Stimulated activated CD4-positive, alpha-beta T cell treated with anti-CD3 and anti-CD28 coated beads, Interleukin-15, amount 100 ng/mL, for 48 hours (primary cell): ENCODE measurements at places on chromosomes 11 and 22.

GRCh38 chr22:20967697-20968211 lies 699 bp downstream of the AIFM3 start:
- no peak for DNase-seq

GRCh38 chr22:35316751-35317150 lies 17.1 kb downstream of the TOM1 start:
- DNase-seq, result no peak

GRCh38 chr11:27875831-27876775 lies 175.8 kb upstream of the BDNF start:
- no peak for DNase-seq

DNA sequence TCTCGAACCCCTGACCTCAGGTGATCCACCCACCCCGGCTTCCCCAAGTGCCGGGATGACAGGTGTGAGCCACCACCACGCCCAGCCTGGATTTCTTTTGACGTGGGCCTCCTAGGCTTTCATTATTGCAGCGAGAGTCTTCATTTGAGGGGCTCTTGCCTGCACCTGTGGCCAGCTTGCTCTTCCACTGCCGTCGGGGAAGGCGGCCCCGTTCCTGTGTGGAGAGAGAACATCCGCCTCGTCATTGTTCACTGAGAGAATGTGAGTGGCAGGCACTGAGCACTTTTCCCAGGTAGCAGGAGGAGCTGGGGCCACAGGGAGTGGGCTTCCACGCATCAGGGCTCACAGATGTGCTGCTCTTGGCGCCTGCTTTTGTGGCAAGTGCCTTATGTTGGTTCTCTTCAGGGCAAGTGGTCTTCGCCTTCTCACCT lies 365.0 kb downstream of the TBC1D22A start:
- no peak for DNase-seq

- DNase-seq, result peak; percentile 57
These were observed 9.0 kb upstream of the VPREB1 start for GRCh38 chr22:22235558-22235957.

GRCh38 chr11:62419314-62419929 lies 589 bp downstream of the SCGB1A1 start:
- DNase-seq, result no peak

- DNase-seq, result no peak
These were observed 37.2 kb upstream of the ETS1 start for GRCh38 chr11:128624269-128625175.

DNA sequence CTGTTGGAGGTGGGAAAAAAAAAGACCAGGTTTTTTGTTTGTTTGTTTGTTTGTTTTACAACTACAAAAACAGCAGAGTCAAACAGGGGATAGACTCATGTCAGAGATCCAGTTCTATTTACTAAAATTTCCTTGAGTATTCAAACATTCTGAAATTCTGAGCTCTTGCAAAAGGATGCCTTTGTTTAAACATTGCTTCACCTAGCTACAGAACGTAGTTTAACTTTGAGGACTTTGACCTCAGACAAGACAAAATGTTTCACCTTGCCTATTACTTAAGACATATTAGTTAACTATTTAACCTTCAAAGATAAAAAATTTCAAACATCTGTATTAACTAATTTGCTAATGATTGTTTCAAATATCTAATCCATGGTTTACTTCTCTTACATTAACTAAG lies 36.1 kb upstream of the GLYATL2 start:
- DNase-seq, result no peak

DNA sequence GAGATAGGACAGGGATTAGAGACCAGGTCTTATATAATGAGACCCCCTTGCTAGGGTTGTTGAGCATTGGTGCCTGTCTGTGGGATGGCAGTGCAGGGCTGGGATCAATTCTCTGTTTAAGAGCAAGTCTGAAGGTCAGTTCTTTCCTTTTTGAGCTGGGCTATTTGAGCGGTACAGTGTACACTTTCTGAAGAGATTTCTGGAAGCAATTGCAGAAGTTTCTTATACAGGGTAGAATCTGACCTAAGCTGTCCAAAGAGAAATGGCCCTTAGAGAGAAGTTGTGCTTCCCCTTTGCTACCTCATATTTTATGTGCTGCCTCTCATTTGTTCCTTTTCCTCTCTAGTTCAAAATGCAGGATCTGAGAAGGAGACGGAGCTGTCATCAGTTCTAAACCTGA lies 35.8 kb downstream of the CSTPP1 start:
- no peak for DNase-seq

- no peak for DNase-seq
These were observed 9.9 kb downstream of the PCSK7 start for GRCh38 chr11:117221775-117222517.

DNA sequence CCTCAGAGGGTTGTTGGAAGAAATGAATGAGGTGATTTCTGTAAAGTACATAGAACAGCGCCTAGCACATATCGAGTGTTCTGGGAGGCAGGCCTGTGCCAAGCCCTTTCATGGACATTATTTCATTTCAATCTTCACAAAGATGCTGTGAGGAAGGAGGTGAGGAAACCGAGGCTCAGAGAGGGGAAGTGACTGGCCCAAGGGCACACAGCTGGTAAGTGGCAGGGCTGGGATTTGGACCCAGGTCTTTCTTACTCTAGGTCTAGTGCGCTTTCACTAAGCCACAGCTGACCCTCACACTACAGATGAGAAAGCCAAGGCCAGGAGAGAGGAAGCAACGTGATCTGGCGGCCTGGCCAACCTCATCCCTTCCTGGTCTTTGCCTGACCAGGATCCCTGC lies 2.0 kb downstream of the PELI3 start:
- DNase-seq, result no peak

DNA sequence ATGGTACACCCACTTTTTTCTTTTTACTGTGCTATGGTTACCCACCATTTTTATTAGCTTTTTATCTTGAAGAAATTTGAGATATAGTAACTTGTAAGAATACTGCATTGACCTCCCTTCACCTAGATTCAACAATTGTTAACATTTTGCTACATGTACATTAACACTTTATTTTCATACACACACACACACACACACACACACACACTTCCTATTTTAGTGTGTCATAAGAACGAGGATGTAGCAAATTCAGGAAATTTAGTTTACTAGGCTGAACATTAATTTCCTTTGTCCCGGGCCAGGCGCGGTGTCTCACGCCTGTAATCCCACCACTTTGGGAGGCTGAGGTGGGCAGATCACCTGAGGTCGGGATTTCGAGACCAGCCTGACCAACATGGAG lies 1.1 kb upstream of the ATP6V1E1 start:
- no peak for DNase-seq

DNA sequence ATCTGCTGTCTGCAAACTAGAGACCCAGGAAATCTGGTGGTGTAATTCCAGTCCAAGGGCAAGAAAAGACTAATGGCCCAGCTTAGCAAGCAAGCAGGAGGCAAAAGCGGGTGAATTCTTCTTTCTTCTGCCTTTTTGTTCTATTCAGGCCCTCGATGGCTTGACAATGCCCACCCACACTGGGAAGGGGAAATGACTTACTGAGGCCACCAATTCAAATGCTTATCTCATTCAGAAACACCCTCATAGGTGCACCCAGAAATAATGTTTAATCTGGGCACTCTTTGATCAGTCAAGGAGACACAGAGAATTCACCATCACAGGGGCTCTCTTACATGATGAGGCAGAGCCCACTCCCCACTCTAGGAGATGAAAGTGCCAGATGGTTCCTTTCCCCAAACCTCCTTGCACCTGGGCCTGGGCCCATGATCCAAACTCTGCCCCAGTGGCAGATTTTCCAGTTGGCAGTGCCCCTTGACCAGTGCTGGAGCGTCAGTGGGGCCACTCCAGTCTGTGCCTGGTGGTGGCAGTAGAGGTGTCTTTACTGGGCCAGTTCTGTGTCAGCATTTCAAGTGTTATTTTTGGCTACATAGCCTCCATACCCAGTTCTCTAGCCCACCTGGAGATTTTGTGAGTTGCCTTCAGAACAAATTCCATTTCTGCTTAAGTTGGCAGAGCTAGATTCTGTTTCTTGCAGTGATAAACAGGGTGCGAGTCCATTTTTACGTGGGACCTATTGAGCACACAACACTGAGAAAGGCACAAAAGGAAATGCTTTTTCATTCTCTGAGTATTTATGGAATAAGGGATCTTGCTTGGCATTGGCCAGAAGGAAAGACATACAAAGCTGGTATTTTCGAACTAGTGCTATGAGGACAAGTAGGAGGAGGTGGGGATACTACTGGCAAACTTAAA lies 7.5 kb downstream of the ELMOD1 start:
- no peak for DNase-seq

GRCh38 chr11:103317118-103317517 lies 207.9 kb downstream of the DYNC2H1 start:
- no peak for DNase-seq

GRCh38 chr11:121946514-121946913 lies 169.5 kb downstream of the BLID start:
- no peak for DNase-seq

GRCh38 chr11:86047275-86047991 lies 21.5 kb downstream of the PICALM start:
- peak; percentile 27 for DNase-seq

- no peak for DNase-seq
These were observed 132.5 kb upstream of the KIRREL3 start for GRCh38 chr11:127133061-127133460.

- DNase-seq, result no peak
These were observed 1.3 kb downstream of the MACROD1 start for GRCh38 chr11:64164392-64165312.

- DNase-seq, result no peak
These were observed 40.7 kb downstream of the ZNRF3 start for GRCh38 chr22:28923826-28924732.

- DNase-seq, result no peak
These were observed 2392.8 kb upstream of the RAG2 start for GRCh38 chr11:38990841-38991240.

GRCh38 chr11:79393362-79394043 lies 47.3 kb downstream of the TENM4 start:
- DNase-seq, result no peak

DNA sequence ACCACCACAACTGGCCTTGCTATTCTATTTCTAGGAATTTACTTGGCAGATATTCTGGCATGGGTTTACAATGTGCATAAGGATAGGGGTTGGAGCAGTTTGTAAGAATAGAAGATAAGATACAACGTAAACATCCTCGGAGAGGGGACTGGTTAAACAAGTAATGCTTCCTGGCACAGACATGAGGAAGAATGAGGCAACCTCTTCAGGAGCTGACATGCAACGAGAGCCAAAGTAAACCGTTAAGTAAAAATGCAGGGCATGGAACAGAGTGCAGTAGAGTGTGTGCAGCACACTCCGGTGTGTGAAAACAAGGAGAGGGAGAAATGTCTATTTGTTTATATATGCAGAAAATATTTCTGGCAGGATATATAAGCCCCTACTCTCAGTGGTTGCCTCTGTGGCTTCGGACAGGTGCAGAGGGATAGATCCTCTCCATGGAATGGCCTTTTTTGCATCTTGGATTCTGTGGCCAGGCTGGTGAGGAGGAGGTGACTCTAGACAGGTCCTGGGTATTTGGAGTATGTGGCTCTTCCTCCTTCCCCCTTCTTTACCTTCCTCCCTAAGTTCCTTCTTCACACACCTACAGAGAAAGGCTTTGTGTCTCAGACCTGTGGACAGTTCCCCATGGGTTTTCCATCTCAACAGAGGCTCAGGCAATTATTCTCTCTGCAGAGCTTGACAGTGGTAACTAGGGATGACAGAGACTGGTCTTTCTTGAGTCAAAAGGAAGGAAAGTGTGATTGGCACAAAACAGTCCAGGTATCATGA lies 2.5 kb downstream of the RAB36 start:
- no peak for DNase-seq

DNA sequence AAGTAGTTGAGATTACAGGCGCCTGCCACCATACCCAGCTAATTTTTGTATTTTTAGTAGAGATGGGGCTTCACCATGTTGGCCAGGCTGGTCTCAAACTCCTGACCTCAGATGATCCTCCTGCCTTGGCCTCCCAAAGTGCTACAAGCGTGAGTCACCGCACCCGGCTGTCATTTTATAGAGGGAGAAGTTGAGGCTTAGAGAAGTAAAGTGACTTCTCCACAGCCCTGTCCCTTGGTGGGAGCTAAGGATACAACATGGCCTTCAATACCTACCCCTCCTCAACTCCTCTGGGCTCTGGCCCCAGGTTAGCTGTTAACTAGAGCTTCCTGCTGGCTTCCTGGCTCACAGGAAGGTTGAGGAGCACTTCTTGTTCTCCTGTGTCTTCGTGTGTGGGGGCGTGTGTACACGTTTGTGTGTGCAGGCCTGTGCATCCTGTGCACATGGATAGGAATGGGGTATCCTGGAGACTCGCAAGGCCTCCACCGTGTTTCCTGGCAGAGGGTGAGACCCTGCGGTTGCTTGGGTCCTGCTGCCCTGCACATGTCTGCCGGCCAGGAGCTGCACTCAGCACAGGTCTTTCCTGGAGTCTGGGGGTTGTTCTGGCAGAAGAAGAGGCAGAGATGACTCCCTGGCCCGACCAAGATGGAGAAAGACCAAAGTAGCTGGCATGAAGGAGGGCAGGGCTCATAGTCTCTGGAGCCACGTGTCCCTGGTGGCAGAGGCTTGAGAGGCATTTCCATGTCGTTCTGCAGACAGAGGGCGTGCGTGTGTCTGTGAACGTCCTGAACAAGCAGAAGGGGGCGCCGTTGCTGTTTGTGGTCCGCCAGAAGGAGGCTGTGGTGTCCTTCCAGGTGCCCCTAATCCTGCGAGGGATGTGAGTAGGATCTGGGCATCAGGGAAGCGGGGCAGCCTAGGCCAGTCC lies 2.4 kb downstream of the SIDT2 start:
- peak; percentile 61 for DNase-seq

DNA sequence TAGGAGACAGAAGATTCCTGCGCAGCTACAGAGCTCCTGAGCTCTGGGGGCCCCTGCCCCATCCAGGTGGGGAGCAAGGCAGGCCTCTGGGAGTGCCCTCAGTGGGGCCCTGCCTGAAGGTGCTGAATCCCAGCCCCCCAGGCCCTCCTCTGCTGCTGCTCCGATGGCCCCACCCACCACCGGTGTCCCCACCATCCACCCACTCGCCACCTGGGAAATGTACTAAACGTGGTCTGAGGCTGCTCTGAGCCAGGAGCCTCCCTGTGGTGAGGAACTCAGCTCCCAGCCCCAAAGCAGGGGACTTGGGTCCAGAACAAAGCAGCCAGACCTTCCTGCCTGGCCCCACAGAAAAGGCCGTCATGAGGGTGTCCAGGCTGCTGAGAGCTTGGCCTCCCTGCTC lies 289.4 kb downstream of the CTTN start:
- DNase-seq, result no peak

DNA sequence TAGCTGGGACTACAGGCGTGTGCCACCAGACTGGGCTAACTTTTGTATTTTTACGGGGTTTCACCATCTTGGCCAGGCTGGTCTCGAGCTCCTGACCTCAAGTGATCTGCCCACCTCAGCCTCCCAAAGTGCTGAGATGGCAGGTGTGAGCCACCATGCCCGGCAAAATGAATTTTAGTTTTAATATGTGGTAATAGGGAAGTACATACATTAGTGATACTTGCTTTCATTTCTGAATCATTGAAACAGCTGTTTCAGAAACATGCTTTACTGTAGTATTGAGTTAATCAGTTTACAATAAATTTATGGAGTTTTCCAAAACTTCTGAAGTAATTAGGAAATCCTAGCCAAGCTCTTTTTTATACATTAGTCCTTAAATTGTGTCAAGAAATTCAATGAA lies 15.6 kb downstream of the PCF11 start:
- DNase-seq, result no peak

- no peak for DNase-seq
These were observed 645 bp downstream of the RTCB start for GRCh38 chr22:32411402-32411801.
